ENCODE measurements at places on chromosomes 1 and 21. TPM values are rescaled to one million over a fixed set of nuclear protein-coding genes. Genes with fewer than 3 reads are reported as not detected.

MLLT11 gene
- 4.5 TPM for total RNA-seq

HSD3B2 gene
- total RNA-seq = not detected

SPATA46 gene
- total RNA-seq = not detected

POU2F1 gene
- 7.5 TPM for total RNA-seq

FBLIM1 gene
- 121 TPM for total RNA-seq

DNAJC11 gene
- total RNA-seq = 44.4 TPM

ALPL gene
- total RNA-seq = 0.36 TPM

TSPEAR gene
- total RNA-seq = not detected

HSD11B1 gene
- total RNA-seq = 9.6 TPM

XPR1 gene
- 25.7 TPM for total RNA-seq

MUL1 gene
- 28.2 TPM for total RNA-seq

SYT6 gene
- not detected for total RNA-seq

ATP6V1G3 gene
- not detected for total RNA-seq

HHIPL2 gene
- 0.23 TPM for total RNA-seq

MIXL1 gene
- not detected for total RNA-seq

SPRR2E gene
- not detected for total RNA-seq

ANGPTL1 gene
- 16.4 TPM for total RNA-seq

F13B gene
- not detected for total RNA-seq

S100A8 gene
- total RNA-seq = not detected

WDR47 gene
- total RNA-seq = 22.1 TPM

HSD3B1 gene
- total RNA-seq = not detected

OR2T3 gene
- total RNA-seq = not detected

PLA2G2A gene
- not detected for total RNA-seq

OXCT2 gene
- 1.8 TPM for total RNA-seq

TRIM67 gene
- 0.39 TPM for total RNA-seq

SELE gene
- not detected for total RNA-seq

NBPF1 gene
- total RNA-seq = 51.3 TPM

TMPRSS3 gene
- not detected for total RNA-seq

PRR9 gene
- 0.23 TPM for total RNA-seq

S100A1 gene
- total RNA-seq = 0.13 TPM

GJA9 gene
- 0.07 TPM for total RNA-seq

NES gene
- 43.7 TPM for total RNA-seq

KCNT2 gene
- 6.6 TPM for total RNA-seq

TCHH gene
- total RNA-seq = 0.03 TPM

KIAA1614 gene
- 8.8 TPM for total RNA-seq

HEATR1 gene
- total RNA-seq = 29.2 TPM

CENPF gene
- 16.6 TPM for total RNA-seq

LCE2C gene
- total RNA-seq = not detected

ANXA9 gene
- total RNA-seq = not detected

UBL4B gene
- total RNA-seq = not detected

DYNLT4 gene
- total RNA-seq = not detected

ISG15 gene
- 33.9 TPM for total RNA-seq

RCSD1 gene
- 0.13 TPM for total RNA-seq

TPTE gene
- not detected for total RNA-seq

C1orf141 gene
- not detected for total RNA-seq

DYNLT5 gene
- total RNA-seq = 0.65 TPM

TMPRSS15 gene
- total RNA-seq = not detected

ERICH3 gene
- not detected for total RNA-seq

CYP4B1 gene
- not detected for total RNA-seq

FUCA1 gene
- 30.2 TPM for total RNA-seq

DNAI4 gene
- total RNA-seq = 8.1 TPM

LEMD1 gene
- not detected for total RNA-seq

C1QC gene
- not detected for total RNA-seq

NUP210L gene
- 0.07 TPM for total RNA-seq

CELA3A gene
- total RNA-seq = not detected

ZBTB40 gene
- 13.7 TPM for total RNA-seq
